ENCODE measurements at places on chromosomes 7 and 10. TPM values are rescaled to one million over a fixed set of nuclear protein-coding genes. Genes with fewer than 3 reads are reported as not detected.

Gene IQCE
- 7.7 TPM for total RNA-seq

Gene RBP3
- total RNA-seq = not detected

Gene HEPACAM2
- under 0.01 TPM for total RNA-seq

Gene FAM25A
- total RNA-seq = not detected

Gene CFAP46
- 0.66 TPM for total RNA-seq

Gene HOXA4
- total RNA-seq = 0.51 TPM

Gene TMEM236
- 0.17 TPM for total RNA-seq

Gene TRIM8
- total RNA-seq = 80.9 TPM

Gene PAPSS2
- total RNA-seq = 102 TPM

Gene PDZD7
- total RNA-seq = 1.3 TPM

Gene MAD1L1
- total RNA-seq = 31.8 TPM

Gene BTBD16
- not detected for total RNA-seq

Gene INPP5A
- 21.1 TPM for total RNA-seq

Gene LDB3
- under 0.01 TPM for total RNA-seq

Gene BICC1
- total RNA-seq = 64.7 TPM

Gene OR9A2
- total RNA-seq = not detected

Gene MEOX2
- total RNA-seq = 0.50 TPM

Gene OR2A7
- total RNA-seq = 0.50 TPM

Gene PTF1A
- total RNA-seq = not detected

Gene LRIT1
- total RNA-seq = not detected

Gene UPK3BL2
- total RNA-seq = 1.0 TPM

Gene SPDYE11
- not detected for total RNA-seq

Gene RNF148
- 0.83 TPM for total RNA-seq

Gene ASB10
- not detected for total RNA-seq

Gene SFRP5
- not detected for total RNA-seq

Gene RAMP3
- under 0.01 TPM for total RNA-seq

Gene TAS2R5
- total RNA-seq = 1.0 TPM

All from fibroblast of lung (primary cell).